ENCODE measurements at places on chromosomes 7 and 10.

- no peak for DNase-seq
Observed at GRCh38 chr10:10508211-10508610, 509.5 kb upstream of the CELF2 start.

GRCh38 chr7:142752376-142753225, 3.3 kb downstream of the PRSS1 start:
- no peak for DNase-seq

GRCh38 chr10:25493122-25493893, 318.5 kb downstream of the GPR158 start:
- DNase-seq, result peak; percentile 87

GRCh38 chr10:71584461-71584860, 135.1 kb downstream of the C10orf105 start:
- peak; percentile 48 for DNase-seq

DNA sequence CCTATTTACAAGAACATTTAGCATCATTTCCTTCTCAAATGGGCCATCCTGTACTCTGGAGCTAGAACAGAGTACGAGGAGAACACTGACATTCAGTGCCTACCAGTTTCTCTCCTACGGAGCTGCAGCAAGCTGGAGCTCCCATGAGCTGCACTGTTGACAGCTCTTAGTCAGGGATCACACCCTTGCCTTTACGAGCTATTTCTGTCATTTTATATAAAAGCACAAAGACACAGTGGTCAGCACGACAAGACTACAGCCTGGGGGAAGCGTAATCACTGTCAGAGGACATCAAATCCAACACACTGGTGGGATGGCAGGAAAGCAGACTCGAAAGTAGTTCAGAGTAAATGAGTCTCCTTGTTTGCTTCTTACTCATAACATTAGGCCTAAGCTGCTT, 2.7 kb downstream of the CDCA7L start:
- no peak for DNase-seq

DNA sequence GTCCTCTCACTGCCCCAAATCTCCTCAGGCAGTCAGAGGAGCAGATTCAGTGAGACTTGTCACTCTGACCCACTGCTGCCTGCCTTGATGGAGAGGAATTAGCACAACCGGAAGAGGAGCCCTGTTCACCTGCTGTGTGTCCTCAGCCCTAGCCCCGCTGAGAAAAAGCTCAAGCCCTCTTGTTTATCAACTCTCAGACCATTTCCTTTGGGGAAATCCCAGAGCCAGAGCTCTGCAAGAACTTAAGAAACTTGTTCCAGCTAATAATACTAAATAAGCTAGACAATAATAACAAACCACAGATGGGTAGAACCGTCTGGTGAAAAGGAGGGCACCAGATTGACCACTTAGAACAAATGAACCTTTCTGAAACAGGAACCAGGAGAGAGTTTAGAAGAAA, 37.7 kb upstream of the ITGB1 start:
- no peak for DNase-seq

- DNase-seq, result no peak
Observed at GRCh38 chr10:4804465-4804864, 21.5 kb upstream of the AKR1E2 start.

- DNase-seq, result no peak
Observed at GRCh38 chr7:92968502-92968901, 132.1 kb upstream of the CDK6 start.

- DNase-seq, result no peak
Observed at GRCh38 chr10:72954596-72955554, at the start of gene PLA2G12B. Gene PLA2G12B (minus strand): TSS chr10:72954806. CDS start chr10:72954685, 121 bp downstream.

- no peak for DNase-seq
Observed at GRCh38 chr7:117020591-117020973, 67.3 kb downstream of the ST7 start.

DNA sequence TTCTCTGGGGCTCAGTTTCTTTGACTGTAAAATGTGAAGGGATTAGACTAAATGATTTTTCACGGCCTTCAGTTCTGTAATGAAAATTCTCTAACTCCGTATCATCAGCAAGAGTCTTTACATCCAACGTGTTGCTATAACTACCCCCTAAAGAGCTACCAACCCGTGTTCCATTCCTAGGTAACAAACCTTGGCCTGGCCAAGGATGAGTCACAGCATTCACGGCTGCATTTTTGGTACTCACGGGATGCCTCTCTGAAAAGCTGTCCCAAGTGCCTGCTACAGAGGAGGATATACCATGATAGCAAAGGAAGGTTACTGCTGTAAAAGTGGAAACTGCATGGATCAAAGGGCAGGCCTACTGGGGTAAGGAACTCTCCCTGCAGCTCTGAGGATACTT, 5.9 kb downstream of the LRRC4 start:
- no peak for DNase-seq

DNA sequence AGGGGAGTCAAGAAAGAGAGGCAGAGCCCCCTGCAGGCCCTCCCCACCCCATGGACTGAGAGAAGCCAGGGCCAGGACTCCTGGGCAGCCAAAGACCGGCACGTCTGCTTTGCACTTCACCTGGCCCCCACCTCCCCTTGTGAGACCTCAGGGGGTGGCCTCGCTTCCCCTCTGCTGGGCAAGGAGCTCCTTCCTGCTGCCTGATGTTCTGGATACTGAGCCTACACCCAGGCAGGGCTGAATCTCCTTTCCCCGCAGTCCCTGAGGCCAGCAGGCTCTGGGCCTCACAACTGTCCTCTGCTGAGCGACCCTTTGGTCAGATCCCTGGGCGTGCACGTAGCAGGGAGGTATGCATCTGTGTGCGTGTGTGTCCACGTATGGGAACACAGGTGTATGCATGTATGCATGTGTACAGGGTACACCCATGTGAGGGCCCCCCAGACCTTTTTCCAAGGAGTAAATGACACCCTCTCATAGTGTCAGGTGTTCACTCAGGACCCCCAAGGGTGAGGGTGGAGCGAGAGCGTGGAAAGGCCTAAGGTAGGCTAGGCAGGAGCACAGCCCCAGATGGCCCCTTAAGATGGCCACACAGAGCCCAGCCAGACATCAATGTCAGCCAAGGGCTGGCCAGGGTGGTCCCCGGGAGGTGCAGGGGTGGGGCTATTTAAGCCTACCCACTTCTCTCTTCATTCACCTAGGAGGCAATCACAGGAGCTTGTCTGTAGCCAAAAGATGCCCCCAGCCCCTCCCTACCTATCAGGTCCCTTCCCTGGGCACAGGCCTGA, 1.9 kb upstream of the RET start:
- DNase-seq, result no peak

DNA sequence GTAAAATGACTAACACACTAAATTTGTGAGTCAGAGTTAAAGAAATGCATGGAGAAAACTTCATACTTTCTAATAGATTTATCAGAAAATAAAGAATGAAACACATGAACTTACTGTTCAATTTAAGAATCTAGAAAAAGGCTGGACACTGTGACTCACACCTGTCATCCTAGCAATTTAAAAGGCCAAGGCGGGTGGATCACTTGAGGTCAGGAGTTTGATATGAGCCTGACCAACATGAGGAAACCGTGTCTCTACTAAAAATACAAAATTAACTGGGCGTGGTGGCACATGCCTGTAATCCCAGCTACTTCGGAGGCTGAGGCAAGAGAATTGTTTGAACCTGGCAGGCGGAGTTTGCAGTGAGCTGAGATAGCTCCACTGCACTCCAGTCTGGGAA, 1106.2 kb upstream of the LRRN3 start:
- DNase-seq, result no peak

DNA sequence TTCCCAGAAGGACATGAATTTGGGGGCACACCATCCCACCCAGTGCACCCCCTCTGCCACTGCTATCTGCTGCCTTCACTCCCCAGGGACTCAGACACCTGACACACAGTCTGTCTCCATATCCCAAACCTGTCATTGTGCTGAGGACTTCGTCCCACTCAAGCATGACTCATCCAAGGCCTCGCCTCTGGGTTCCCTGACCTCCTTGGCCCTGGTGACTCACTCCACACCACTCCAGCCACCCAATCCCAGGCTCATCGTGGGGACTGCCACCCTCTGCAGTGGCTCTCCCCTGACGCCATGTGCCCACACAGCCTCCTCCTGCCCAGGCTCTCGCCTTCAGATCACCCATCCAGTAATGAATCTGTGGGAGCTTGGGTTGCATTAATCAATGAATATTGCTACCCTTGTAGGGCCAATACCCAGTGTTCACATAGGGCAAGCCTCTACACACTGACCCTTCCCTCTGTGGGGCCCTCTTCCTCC, 6.6 kb upstream of the INSIG1 start:
- DNase-seq, result no peak

GRCh38 chr10:22010973-22011408, 7.5 kb upstream of the DNAJC1 start:
- DNase-seq, result no peak

DNA sequence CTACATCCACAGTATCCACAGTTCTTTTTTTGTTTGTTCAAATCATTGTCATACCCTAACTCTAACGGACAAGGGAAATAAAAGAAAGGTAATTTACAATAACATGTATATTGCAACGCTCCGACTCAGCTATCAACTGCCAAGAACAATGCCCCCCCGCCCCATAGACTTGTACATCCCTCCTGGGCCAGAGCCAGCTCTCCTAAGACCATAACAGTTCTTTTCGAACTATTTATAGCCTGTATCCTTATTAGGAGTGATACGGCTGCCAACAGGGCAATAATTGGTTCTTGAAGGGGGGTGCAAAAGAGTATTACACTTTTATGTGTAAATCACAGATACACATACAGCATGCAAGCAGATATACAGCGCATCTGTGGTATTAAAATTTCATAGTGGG, 495.7 kb downstream of the GALNT17 start:
- no peak for DNase-seq

GRCh38 chr7:6675807-6676405, 30.8 kb downstream of the ZNF12 start:
- no peak for DNase-seq

DNA sequence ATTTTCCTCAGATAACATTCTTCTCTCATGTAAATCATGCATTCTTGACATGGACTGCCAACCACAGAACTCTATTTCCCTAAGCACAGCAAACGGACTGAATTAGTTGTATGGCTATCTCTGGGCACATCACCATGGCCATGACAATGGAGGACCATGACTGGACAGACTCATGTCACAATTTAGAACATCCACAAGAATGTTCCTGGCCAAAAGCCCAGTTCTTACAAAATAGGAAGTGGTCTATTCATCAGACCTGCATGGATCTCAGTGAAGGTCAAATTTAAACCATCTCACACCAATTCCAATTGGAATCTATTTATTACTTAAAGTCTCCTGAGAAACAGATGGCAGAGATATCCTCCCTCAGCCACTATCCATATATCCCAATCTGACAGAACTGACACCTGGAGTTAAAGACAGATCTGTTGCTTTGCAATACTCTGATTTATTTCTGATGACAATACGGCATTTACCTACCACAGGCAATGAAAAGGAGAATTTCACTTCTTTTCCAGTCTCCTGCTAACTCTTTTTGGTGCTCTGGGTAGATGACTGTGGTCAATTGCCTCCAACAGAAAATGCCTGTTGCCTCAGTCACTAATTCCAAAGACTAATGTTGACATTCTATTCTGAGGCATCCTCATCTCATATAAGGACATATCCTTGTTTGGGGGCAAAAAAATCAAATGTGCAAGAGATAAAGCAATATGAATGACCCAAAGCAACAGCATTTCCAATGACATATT, 254.8 kb downstream of the HTR7 start:
- DNase-seq, result peak; percentile 70

GRCh38 chr7:84786073-84786472, 400.8 kb downstream of the SEMA3D start:
- no peak for DNase-seq

- DNase-seq, result no peak
Observed at GRCh38 chr7:18013936-18014335, 13.7 kb downstream of the PRPS1L1 start.

GRCh38 chr7:9488555-9488954, 1055.1 kb downstream of the NXPH1 start:
- DNase-seq, result peak; percentile 54

DNA sequence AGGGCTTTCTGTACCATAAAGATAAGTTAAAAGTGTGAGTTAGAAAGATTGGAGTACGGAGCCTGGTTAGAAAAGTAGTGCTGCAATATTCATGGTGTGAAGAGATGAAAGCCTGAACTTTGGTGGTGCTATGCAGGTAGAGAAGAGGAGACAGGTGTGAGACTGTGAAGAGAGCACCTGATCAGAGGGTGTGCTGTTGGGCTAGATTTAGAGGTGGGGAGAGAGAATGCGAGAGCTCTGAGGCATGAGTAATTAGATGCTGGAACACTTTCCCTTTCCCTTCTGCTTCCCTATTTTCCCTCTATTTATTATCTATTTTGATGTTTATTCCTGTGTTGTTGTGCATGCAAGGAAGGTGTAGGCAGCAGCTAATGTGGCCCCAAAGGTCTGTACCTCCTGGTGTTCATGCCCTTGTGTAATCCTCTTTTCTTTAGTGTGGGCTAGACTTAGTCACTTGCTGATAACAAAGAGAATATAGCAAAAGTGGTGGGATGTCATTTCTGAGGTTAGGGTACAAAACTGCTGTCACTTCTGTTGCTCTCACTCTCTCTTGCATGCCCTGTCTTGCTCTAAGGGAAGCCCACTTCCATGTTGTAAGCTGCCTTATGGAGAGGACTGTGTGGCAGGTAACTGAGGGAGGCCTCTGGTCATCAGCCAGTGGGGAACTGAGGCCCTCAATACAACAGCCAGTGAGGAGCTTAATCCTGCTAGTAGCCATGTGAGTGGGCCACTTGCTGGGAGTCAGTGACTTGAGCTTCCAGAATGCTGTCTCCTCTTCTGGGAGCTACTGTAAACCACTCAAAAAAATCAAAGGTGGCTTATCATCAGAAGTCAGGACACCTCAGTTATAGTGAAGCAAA, 2.6 kb upstream of the ATXN7L1 start:
- DNase-seq, result no peak

DNA sequence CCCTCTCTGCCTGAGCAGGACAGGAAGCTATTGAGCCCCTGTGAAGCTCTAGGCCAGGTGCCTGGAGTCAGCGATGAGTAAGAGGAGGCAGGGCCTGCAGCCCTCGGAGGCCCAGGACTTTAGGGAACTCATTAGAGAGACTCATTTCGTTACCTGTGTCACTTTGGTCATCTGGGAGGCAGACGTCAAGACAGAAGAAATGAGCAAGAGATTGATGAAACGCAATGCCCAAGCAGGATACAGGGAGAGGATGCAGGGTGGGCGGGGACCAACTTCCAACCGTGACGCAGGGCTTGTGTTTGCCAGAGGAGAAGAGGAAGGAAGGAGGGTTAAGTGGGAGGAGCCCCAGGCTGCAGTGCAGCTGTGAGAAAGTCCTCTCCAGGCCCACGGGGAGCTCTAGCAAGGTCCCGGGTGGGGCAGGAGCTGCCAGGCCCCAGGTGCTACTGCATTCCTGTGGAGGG, 26.4 kb upstream of the GNA12 start:
- no peak for DNase-seq
